ENCODE measurements at places on chromosomes 13 and 19.

GRCh38 chr19:3516675-3517207 lies 10.6 kb downstream of the FZR1 start:
- DNase-seq = no peak

GRCh38 chr13:76667551-76667950 lies 218.7 kb downstream of the KCTD12 start:
- DNase-seq = no peak

DNA sequence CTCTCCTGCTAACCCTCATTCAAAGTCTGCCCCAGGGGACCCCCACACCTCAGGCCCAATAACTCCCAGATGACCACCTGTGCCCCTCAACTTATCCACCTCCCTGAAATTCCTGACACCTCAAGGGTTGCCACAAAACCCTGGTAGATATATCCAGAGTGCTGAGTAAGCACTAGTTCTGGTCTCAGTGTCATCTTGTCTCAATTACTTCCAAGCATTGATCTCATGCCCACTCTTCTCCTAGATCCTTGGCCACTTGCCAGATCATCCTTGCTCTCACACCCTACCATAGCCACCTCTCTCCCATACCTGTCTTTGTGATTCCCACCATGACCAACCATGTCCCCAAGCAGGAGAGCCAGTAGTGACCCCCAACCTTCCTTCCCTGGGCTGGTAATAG lies 2.0 kb downstream of the ZNF416 start:
- no peak for DNase-seq

GRCh38 chr13:101343128-101343787 lies 73.0 kb downstream of the NALCN start:
- DNase-seq = no peak

- DNase-seq = no peak
Observed at GRCh38 chr19:54435551-54436016, 13.4 kb upstream of the LENG8 start.

- no peak for DNase-seq
Observed at GRCh38 chr13:26225896-26226617, 3.9 kb upstream of the RNF6 start.

GRCh38 chr13:41851351-41851750 lies 109.6 kb downstream of the VWA8 start:
- no peak for DNase-seq

GRCh38 chr13:41791056-41791455 lies 169.9 kb downstream of the VWA8 start:
- no peak for DNase-seq

- no peak for DNase-seq
Observed at GRCh38 chr13:22937241-22937640, 243.5 kb upstream of the SGCG start.

DNA sequence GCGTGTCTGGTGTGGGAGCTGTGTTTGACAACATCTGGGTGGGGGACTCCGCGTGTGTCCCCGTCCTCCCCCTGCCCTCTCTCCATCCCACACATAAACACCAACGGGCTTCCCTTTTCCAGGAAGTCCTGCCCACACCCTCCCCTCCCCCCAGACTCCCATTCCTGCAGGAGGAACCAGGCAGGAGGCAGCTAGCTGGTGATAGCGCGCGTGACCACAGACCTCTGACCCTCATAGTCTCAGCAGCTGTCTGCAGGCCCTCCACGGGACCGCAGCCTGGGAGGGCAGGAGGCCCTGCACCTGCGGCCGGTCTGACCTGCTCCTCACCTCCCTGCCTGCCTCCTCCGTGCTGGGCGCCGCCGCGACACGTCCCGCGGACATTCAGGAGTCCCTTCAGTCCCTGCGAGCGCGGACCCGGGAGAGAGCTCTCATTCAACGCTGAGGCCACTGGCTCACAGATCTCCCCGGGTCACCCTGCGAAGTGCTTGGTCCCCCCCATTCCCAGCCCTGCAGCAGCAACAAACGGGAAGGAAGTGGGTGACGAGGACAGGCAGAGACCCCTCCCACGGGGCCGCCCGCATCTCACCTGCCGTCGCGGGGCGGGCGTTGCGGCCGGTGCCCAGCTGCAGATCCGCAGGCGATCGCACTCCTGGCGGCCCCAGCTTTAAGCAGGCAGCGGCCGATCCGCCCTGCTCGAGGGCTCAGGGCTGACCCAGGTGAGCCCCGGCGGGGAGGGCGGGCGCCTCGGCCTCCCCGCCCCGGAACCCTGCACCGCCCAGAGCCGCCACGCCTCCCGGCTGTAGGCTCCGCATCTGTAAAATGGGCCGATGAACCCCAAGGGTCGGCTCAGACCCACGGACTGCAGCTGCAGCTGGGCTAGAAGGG lies 1.1 kb upstream of the ACP5 start:
- no peak for DNase-seq

GRCh38 chr19:52190487-52191293 lies 838 bp downstream of the PPP2R1A start:
- no peak for DNase-seq

GRCh38 chr13:103087275-103087674 lies 21.1 kb upstream of the SLC10A2 start:
- DNase-seq = no peak

GRCh38 chr19:907183-907853 lies 5.7 kb downstream of the R3HDM4 start:
- DNase-seq = no peak

DNA sequence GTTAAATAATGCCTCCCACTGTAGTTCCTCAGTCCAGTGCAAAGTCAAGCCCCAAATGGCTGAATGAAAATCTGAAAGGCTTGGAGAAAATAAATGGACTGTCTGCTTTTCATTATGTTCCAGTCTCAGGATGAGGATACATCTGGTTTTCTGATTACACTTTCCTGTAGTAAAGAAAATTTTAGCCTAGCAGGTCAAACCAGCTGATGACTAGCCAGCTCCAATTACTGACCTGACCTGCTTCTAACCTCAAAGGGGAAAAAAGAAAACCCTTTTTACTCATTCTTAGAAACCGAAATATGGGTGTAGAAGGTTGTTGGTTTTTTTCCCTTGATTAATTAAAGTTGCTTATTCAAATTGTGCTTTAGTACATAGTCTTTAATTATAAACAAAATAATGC lies 418.4 kb downstream of the EFNB2 start:
- DNase-seq = no peak

DNA sequence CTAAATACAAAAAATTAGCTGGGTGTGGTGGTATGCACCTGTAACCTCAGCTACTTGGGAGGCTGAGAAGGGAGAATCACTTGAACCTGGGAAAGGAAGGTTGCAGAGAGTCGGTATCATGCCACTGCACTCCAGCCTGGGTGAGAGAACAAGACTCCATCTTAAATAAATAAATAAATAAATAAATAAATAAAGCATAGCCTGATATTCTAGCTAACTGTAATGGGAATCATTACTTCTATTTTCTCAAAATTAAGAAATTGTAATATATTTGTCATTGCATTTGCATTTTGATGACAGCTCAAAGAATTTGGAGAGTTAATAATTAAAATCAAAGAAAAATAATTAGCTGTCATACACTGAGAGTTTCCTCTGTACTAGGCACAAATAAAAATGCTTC lies 561.1 kb downstream of the EFNB2 start:
- no peak for DNase-seq

DNA sequence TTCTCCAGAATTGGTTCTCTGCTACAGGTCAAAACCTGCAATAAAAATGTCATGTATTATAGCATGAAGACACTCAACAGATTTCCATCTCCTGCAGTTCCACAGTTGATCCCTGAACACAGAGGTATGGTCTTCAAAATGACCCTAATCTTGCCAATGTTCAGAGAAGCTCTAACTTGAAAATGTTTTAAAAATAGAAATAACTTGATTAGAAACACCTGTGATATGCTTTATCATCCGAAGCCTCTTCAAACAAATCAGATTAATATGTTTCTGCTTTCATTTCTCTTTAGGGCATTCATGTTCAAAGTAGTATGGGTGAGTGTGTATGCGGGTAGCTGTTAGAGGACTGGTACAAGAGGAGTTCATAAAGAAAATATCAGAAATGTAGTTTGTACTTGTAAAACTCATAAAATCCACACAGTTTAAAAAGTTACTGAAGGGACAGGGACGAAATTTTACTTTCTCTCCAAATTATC lies 60.4 kb downstream of the KCNRG start:
- DNase-seq = no peak

DNA sequence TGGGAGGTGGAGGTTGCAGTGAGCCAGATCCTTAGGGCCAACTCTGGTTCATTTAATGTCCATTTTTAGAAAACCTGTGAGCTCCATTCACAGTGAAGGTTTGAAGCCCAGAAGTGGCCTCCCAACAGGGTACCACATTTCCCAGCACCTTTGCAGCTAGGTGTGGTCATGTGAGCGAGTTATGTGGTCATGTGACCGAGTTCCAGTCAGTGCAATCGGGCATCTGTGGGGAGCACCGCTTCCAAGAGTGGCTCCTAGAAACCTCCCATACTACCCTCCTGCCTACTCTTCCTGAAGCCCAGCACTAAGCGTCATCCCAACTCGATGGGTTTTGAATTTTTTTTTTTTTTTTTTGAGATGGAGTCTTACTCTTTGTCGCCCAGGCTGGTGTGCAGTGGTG lies 663 bp upstream of the PLA2G4C start:
- peak; percentile 54 for DNase-seq

GRCh38 chr13:22405891-22406290 lies 735.0 kb downstream of the FGF9 start:
- no peak for DNase-seq

- DNase-seq = no peak
Observed at GRCh38 chr19:18415178-18415867, 3.9 kb upstream of the SSBP4 start.

GRCh38 chr13:51083706-51084105 lies 27.4 kb downstream of the C13orf42 start:
- no peak for DNase-seq

- DNase-seq = no peak
Observed at GRCh38 chr13:99624936-99625540, 123.8 kb downstream of the TM9SF2 start.

DNA sequence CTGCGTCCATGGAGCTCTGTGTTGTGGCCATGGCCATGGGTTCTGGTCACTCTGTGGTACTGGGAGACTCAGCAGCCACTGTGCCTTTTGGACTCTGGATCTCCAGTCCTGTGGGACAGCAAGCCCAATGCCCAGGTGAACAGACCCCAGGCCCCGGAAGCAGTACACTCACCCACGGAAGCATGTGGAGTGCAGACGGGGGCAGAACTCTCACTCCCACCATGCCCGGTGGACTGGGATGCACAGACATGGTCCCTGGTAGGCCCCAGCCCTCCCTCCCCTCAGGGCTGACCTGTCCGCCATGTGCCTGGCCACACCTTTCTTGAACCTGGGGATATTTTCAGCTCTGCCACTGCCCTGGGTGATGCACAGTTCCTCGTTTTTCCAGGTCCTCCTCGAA lies 163.3 kb downstream of the URI1 start:
- DNase-seq = no peak
